ENCODE measurements at places on chromosomes 16 and 17. TPM values are rescaled to one million over a fixed set of nuclear protein-coding genes. Genes with fewer than 3 reads are reported as not detected.

The SRCIN1 gene
- total RNA-seq = 2.2 TPM

The CD300LB gene
- 0.17 TPM for total RNA-seq

The VMO1 gene
- total RNA-seq = 1.4 TPM

The TPPP3 gene
- 14.2 TPM for total RNA-seq

The AOC3 gene
- total RNA-seq = 1.4 TPM

The AGRP gene
- not detected for total RNA-seq

The ENPP7 gene
- not detected for total RNA-seq

The RMI2 gene
- total RNA-seq = 31.9 TPM

The SLC6A4 gene
- total RNA-seq = not detected

The EVI2A gene
- not detected for total RNA-seq

The OR1A1 gene
- not detected for total RNA-seq

The TP53TG3 gene
- total RNA-seq = 0.61 TPM

The SULT1A3 gene
- 8.7 TPM for total RNA-seq

The FBXO39 gene
- total RNA-seq = not detected

The SMIM36 gene
- not detected for total RNA-seq

The TEKT1 gene
- total RNA-seq = not detected

The ZG16 gene
- not detected for total RNA-seq

The RPH3AL gene
- 27.5 TPM for total RNA-seq

The SEPTIN12 gene
- not detected for total RNA-seq

The ARRB2 gene
- total RNA-seq = 64.5 TPM

The KRTAP4-3 gene
- not detected for total RNA-seq

The SPATA32 gene
- 0.09 TPM for total RNA-seq

The RAC3 gene
- 31.7 TPM for total RNA-seq

The GAST gene
- not detected for total RNA-seq

The ANKRD40CL gene
- total RNA-seq = not detected

The ZNF785 gene
- total RNA-seq = not detected

The TBC1D28 gene
- not detected for total RNA-seq

The RHBDF2 gene
- 65.9 TPM for total RNA-seq

The PPY gene
- total RNA-seq = not detected

The IGF2BP1 gene
- 83.3 TPM for total RNA-seq

The CDH13 gene
- not detected for total RNA-seq

The ALOX12B gene
- 1.8 TPM for total RNA-seq

The PNMT gene
- total RNA-seq = 0.20 TPM

The BCL6B gene
- not detected for total RNA-seq

The FOXJ1 gene
- 0.34 TPM for total RNA-seq

The XAF1 gene
- not detected for total RNA-seq

The COPS3 gene
- total RNA-seq = 150 TPM

The NTN1 gene
- 0.42 TPM for total RNA-seq

The CYGB gene
- 1.0 TPM for total RNA-seq

The CDC27 gene
- 79.6 TPM for total RNA-seq

The ABCC12 gene
- 0.03 TPM for total RNA-seq

The PIK3R5 gene
- not detected for total RNA-seq

The KRT17 gene
- 1.3 TPM for total RNA-seq

The CTF1 gene
- not detected for total RNA-seq
